ENCODE measurements at places on chromosomes 7 and 10. TPM values are rescaled to one million over a fixed set of nuclear protein-coding genes. Genes with fewer than 3 reads are reported as not detected.

Gene WEE2
- not detected for total RNA-seq

DNA sequence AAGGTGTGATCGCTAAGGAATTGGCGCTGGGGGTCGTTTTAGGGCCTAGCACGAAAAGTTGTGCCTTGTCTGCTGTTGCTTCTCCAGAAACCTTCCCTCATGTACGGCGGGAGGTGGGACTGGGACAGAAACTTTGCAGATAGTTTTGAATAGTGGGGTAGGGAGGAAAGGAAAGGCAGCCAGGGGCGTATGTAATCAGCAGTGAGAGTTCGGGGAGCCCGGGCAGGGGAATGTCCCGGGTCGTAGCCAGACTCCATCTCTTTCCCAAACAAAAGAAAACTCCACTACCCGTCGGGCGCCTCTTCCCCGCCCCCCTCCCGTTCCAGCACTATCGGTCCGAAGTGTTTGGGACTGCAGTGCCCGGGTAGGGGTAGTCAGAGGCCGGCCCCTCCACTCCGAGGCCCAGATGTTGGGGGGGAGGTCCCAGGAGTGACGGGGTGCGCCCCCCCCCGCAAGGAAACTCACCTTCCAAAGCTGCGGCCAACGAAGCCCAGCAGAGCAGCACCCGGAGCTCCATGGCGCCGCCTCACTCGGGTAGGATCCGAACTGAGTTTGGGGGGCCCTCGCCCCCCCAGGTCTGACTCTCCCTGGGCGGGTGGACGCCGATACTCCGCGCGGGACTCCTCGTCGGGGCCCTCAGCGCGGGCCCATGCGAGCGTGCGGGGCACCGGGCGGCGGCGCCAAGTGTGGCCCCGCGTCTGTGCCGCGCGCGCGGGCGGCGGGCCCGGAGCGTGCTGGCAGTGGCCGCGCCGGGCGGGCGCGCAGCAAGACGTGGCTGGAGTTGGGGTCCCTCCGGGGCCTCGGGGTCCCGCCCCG, 601 bp downstream of the EPHB4 start:
- DNase-seq, result peak; percentile 48

Gene BMPR1A
- total RNA-seq, result 45.3 TPM

GRCh38 chr10:130244031-130244927, 108.1 kb downstream of the GLRX3 start:
- no peak for DNase-seq

Gene FAM25A
- total RNA-seq, result not detected

All from mucosa of descending colon (tissue), 3 donors.